ENCODE measurements at places on chromosomes 5 and 9.
A peak's percentile ranks its signal among the peaks of the same experiment; 100 is the strongest.

DNA sequence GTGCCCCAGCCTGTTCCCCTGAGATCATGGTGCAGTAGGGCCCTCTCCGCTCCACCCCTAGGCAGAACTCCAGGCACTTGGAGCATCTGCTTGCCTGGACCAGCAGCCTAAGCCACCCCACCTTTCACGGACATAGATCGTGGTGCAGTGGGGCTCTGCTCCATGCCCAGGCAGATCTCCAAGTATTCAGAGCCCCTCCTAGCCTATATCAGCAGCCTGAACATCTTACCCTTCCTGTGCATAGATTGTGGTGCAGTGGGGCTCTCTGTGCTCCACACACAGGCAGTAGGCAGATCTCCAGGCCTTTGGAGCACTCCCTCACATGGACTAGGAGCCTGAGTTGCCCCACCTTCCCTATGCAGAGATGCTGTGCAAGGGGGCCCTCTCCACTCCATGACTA is 103.0 kb downstream of the GLIS3 start:
- DNase-seq = no peak

GRCh38 chr9:92696619-92697018 is 26.7 kb upstream of the IPPK start:
- no peak for DNase-seq

DNA sequence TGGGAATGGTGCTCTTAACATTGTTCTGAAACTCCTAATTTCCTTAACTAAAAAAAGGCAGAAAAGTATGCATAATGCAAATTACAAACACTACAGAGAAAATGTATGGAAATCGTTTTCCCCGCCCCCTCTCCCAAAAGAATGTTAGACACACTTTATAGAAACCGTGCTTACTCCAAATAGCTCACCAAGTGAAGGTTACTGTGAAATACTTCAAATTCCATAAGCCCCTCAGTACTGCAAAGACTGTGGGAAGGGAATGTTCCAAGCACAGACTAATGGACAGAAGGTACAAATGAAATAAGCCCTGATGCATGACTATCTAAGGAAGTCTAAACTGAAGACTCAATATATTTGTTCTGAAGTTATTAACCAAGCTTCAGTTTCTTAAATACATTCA is 12.5 kb downstream of the MAPKAP1 start:
- DNase-seq = no peak

- peak; percentile 22 for DNase-seq
These were observed 8.8 kb downstream of the SPRY4 start for GRCh38 chr5:142316051-142316450.

- no peak for DNase-seq
These were observed 84.3 kb upstream of the SMC2 start for GRCh38 chr9:104009826-104010225.

DNA sequence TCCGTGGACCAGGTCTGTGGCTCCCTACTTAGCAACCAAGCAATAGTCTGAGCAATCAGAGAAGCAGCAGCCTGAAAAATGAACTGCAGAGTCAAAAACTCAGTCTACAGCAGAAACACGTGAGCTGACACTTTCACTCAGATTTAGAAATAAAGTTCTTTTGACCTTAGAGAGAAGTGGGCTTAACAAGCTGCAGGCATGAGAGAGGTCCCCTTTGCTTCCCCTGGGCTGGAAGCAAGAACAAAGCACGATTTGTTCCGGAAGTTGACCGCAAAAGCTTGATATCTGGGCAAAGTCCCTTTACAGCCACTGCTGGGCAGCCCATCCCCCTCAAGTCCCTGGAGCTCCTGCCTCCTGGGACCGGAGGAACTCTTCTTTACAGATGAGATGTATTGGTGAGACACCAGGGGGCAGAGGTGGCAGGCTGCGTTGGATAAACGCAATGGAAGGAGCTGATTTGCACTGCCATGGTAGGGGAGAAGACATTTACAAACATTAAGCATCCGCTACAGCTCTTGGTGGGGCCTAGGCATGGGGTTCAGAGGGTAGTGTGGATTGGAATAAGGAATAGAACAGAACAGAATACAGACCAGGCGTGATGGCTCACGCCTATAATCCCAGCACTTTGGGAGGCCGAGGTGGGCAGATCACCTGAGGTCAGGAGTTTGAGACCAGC is 5.8 kb upstream of the SOWAHA start:
- peak; percentile 89 for DNase-seq

DNA sequence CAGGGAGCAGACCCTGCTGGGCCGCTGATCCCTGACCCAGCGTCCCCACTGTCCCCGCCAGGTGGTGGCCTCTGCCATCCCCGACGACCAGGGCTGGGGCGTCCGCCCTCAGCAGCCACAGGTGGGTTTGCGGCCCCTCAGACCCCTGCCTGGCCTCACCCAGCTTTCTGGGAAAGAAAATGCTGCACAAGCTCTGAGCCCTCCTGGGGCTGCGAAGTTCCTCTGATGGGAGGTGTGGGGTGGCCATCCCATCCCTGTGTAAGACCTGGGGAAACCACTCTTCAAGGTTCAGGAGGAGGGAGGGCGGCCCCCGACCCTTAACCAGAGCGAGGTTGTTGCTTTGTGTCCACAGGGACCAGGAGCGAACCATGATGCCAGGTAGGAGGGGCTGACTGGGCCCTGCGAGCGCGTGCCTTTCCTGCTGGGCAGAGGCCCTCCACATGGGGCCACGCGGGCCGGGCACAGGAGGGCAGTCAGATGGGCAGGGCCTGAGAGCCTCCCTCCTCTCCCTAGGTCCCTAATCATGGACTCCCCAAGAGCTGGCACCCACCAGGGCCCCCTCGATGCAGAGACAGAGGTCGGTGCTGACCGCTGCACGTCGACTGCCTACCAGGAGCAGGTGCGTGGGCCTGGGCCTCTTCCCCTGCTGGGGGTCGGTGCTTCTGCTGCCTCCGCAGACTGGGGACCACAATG is 7.7 kb downstream of the NOXA1 start:
- no peak for DNase-seq

DNA sequence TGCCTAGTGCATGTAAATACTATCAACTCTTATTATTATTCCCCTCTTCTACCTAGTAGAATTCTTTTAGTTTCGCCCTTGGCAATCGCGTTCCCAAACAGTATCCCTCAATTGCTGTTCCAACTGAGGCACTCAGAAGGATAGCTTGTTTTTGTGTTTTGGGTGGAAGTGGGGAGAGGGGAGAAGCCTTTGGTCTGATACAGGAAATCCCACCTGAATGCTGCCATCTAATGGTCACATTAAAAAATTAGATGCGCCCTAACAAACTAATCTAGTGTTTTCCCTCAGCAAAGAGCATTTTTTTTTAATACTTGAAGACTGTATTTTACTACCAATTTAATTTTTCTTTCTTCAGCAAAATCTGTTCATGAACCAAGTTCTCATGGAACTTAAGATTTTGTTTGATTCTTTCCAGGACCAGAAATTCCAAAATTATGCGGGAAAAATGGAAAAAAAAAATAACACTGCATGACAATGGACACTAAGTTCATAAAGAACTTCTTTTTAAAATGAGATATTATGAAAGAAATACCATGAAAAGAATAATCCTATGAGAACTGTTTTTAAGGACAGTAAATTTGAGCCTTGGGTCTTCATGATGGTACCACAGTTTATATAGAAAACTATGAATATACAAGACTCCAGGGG is 22.2 kb upstream of the GLDC start:
- peak; percentile 50 for DNase-seq

DNA sequence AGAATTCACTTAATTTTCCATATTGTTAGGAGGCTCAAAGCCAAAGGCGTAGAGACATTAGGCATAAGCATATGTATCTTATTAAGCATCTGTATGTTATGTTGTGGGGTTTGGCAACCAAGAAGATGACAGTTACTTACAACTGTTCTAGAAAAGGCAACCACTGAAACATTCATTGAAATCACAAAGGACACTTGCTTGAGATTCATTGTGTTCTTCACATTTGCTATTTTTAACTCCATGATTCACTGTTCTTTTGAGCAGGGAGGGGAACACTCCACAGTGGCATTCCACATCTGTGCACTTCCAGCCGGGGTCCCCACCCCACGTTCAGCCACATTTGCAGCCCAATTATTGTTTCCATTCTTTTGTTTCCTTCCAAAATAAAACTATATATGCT is 107.1 kb downstream of the PALM2AKAP2 start:
- no peak for DNase-seq

DNA sequence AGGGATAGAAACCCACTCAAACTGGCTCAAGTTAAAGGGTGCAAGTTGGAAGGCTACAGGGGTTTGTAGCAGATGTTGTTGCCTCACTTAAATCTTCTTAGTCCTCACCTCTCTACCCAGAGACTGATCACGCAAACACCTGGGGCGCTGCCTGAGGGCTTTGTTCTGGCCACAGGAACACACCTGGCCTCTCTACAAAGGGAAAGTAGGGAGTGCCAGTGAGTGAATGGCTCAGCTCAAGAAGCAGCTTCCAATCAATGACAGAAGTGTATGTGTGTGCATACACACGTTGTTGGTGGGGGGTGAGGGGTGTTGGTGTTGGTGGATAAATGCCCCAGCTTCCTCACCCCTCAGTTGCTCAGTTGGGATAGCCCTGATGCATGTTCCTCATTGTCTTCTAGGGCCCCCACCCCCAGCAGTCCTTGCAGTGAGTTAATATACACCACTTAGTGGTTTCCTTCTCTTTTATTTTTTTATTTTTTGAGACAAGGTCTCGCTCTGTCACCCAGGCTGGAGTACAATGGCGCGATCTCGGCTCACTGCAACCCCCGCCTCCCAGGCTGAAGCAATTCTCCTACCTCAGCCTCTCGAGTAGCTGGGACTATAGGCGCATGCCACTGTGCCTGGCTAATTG is 30.6 kb upstream of the CTNNA1 start:
- no peak for DNase-seq

GRCh38 chr5:1199649-1200494 is 1.5 kb upstream of the SLC6A19 start:
- no peak for DNase-seq

DNA sequence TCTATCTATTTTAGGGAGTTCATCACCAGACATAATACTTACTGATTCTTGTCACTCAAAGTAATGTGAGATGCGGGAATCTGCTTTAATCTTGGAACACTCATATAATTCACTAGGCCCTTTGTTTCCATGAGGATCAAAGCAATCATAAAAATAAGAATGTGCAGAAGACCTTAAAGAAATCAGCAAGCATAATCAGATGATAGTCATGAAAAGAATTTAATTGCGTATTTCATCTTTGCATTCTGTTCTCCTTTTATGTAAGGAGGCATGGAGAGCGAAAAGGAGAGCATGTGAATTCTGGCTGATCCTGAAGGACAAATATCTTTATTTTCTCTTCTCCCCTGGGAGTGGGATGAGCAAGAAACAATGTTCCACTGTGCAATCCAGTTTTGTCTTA is 128.0 kb downstream of the RAB3C start:
- peak; percentile 53 for DNase-seq

DNA sequence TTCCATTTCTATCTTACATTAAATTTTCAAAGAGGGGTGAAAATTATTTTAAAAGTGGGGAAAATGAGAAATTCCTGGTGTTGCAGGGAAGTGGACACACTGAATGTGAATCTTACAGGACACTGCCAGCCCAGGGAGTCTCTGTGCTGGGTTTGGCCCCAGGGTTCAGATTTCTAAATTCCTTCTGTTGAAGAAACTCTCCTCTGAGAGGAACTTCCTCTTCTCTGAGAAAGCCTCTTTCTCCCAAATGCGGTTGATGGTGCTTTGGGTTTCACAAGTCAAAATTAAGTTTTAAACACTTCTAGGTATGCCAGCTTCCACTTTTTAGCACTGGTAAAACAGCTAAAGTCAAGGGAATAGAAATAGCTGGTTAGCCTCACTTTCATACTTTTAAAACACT is 317.9 kb upstream of the ITGA1 start:
- no peak for DNase-seq

- no peak for DNase-seq
These were observed 675.9 kb upstream of the ZNF608 start for GRCh38 chr5:125422342-125422741.

DNA sequence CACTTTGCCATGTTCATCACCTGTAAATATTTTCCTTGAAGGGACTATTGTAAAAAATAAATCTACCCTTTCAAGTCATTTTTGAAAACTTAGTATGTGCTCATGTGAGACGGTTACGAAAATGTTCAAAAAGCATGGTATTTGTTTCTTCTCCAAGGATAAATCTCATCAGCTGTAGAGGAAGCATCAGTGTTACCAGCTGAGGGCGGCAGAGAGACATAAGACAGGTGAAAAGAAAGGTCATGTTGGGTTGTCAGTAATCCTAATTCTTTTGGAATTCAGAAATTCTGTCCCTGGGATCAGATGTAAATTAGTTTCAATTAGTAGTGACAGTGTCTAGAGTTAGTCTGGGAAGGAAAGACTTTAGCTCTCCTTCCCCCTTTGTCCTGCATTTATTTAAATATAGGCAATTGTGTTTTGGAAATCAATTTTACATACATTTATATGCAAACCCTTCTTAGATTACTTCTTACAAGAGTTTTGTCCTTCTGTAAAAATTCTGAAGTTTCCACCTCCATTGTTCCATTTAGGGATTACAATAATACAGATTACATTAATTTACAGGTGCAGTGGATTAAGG is 791.9 kb upstream of the CDH6 start:
- no peak for DNase-seq

DNA sequence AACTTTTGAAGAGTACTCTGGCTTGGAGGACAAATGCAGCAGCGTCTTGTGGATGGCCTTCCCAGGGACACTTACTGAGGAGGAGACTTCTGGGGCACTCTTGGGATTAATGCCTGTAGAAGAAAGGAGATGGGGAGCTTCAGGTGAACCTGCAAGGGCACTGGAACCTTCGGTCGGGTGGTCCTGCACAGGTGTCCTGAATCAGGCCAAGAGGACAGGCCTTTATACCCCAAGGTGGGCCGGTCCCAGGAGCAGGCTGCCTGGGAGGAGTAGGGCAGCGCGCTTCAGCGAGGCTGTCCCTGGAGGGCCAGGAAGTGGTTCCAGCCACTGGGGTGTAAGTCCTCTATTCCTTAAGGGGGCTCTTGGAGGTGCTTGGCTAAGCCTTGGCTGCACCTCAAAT is 27.9 kb downstream of the GADD45G start:
- DNase-seq = no peak

- DNase-seq = no peak
These were observed 36.3 kb upstream of the KLF9 start for GRCh38 chr9:70450738-70451137.

- DNase-seq = no peak
These were observed 8.4 kb downstream of the SMARCA2 start for GRCh38 chr9:2023532-2023931.

- DNase-seq = no peak
These were observed 396.2 kb downstream of the KCTD16 start for GRCh38 chr5:144566747-144567420.
